ENCODE measurements at places on chromosomes 5 and 9. TPM values are rescaled to one million over a fixed set of nuclear protein-coding genes. Genes with fewer than 3 reads are reported as not detected.
A peak's percentile ranks its signal among the peaks of the same experiment; 100 is the strongest.

PCDHA11 gene
- total RNA-seq, result not detected

FOXD4 gene
- total RNA-seq, result not detected

OR1Q1 gene
- not detected for total RNA-seq

DNA sequence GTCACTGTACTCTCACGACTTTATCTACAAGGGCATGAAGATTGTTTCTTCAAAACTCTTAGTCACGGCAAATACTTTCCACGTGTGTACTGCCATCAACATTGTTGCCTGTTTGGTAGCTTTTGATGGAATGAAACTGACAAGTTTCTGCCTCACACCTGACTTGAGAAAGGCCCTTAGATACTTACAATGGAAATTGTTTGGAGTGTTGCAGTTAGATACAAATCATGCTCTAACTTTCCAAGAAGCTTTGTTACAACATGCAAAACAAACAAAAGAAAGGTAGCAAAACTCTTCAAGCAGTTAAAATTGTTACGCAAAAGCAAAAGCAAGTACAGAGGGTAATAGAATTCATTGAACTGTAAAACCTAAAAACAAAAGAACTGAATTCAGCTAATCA, 91.1 kb upstream of the TLE4 start:
- H3K36me3 ChIP-seq, result no peaks in the 10 kb centered on the region
- DNase-seq, result no peak
- H3K27me3 ChIP-seq, result no peaks in the 10 kb centered on the region
- H3K4me1 ChIP-seq, result peaks cover 12% of the 10 kb centered on the region
- H3K27ac ChIP-seq, result no peak overlapping the region
- H3K4me3 ChIP-seq, result no peak overlapping the region

GRCh38 chr5:178527458-178528307, 62.5 kb downstream of the COL23A1 start:
- H3K4me1 ChIP-seq, result no peaks in the 10 kb centered on the region
- H3K27ac ChIP-seq, result no peak overlapping the region
- H3K36me3 ChIP-seq, result no peaks in the 10 kb centered on the region
- H3K27me3 ChIP-seq, result no peaks in the 10 kb centered on the region
- no peak for DNase-seq

GRCh38 chr5:159427180-159428012, 97.1 kb upstream of the IL12B start:
- no peak overlapping the region for H3K4me3 ChIP-seq
- no peak overlapping the region for H3K27ac ChIP-seq
- peak; percentile 10 for DNase-seq

All from activated naive CD4-positive, alpha-beta T cell treated with anti-CD3 and anti-CD28 coated beads for 36 hours (primary cell).